Memory B cell (primary cell): ENCODE measurements at places on chromosomes 13 and 19.

DNA sequence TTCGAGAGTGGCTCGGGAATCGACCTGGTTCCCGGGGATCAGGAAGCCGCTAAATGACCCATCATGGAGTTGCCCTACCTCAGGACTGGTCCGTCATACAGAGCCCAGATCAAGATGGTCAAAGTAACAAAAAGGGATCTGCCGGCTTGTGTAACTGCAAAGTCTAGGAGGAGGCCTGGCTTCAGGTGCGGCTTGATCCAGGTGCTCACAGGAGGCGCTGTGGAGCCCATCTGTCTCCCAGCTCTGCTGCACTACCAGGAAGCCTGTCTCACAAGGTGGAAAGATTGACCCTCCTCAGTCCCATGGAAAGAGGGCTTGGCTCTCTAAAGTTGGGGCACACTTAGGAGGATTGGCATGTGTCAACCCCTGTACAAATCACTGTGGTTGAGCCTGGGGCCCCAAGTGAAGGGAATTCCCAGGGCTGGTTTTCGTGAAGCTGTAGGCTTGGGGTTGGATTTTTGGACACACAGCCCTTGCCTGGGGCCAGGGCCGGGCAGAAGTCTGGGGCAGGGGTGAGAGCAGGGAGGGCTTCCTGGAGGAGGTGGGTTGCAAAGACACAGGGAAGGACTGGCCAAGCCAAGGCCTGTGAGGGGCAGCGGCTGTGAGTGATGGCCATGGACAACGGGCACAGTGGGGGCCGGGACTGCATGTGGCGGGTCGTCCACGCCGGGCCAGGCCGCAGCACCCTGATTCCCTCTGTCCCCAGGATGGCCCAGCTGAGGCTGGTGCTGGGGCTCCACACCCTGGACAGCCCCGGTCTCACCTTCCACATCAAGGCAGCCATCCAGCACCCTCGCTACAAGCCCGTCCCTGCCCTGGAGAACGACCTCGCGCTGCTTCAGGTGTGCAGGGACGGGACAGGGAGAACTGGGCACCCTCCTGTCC lies 4.2 kb downstream of the GZMM start:
- H3K27me3 ChIP-seq = peaks cover 11% of the 10 kb centered on the region
- H3K4me3 ChIP-seq = no peak overlapping the region
- no peak for DNase-seq
- H3K4me1 ChIP-seq = peaks cover 2% of the 10 kb centered on the region
- no peaks in the 10 kb centered on the region for H3K36me3 ChIP-seq

DNA sequence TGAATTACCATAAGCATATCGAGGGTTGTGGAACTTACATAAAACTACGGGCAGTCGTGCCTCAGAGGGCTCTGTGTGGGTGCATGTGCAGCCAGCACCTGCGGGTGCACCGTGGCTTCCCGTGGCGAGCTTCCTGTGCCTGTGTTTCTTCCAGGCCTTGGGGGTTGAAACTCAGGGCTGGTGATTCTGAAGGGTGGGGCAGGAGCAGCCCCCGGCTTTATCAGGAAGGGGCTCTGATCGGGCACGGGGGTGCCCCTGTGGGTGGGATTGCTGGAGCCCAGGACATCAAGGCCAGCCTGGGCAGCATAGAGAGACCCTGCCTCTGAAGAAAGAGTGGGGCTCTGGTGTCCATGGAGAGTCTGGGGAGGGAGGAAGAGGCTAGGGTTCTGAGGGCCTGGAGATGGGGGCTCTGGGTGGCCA lies 11.1 kb downstream of the ATP4B start:
- no peak overlapping the region for H3K4me3 ChIP-seq
- no peaks in the 10 kb centered on the region for H3K27me3 ChIP-seq
- H3K36me3 ChIP-seq = peaks cover 6% of the 10 kb centered on the region
- DNase-seq = no peak

GRCh38 chr19:2464389-2464788 lies 7.6 kb upstream of the LMNB2 start:
- no peak overlapping the region for H3K27ac ChIP-seq
- H3K4me1 ChIP-seq = peaks cover 4% of the 10 kb centered on the region
- no peak overlapping the region for H3K4me3 ChIP-seq
- no peaks in the 10 kb centered on the region for H3K36me3 ChIP-seq
- H3K27me3 ChIP-seq = peaks cover 5% of the 10 kb centered on the region

DNA sequence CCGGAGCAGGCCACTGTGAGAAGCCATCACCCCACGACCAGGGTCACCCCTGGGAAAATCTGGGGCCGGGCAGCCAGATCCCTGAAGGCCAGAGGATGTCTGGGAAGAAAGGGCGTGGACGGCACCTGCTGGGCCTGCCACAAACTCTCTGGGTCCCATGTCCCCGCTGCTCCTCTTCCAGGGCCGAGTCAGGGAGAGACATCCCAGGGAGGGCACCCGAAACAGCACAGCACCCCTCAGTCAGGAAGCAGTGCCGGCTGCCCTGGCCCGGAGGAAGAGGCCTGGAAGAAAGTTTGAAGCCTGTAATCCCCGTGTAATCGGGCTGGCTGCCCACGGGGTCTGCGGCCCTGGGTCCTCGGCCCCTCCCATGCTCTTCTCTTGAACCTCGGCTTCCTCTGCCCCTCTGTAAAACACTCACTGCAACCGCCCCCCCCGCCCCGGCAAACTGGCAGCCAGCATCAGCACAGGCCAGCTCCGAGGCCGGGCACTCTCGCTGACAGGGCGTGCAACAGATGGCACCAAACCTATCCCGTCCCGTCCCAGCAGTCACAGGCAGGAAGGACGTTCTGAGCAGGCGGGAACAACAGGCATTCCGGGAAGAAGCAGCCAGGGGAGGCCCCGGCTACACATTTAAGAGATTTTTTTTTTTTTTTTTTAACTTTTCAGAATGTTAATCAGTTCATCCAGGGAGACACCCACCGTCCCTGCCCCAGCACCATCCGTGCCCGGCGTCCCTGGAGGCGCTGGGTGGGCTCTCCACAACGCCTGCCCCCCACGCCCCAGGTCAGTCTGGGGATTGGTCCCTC lies 1.5 kb downstream of the SBNO2 start:
- H3K27me3 ChIP-seq = no peaks in the 10 kb centered on the region
- no peaks in the 10 kb centered on the region for H3K36me3 ChIP-seq
- peak overlapping the region; percentile 98 for H3K27ac ChIP-seq
- peak overlapping the region; percentile 96 for H3K4me3 ChIP-seq

GRCh38 chr13:77892491-77892890 lies 26.1 kb downstream of the EDNRB start:
- peaks cover 5% of the 10 kb centered on the region for H3K27me3 ChIP-seq
- H3K27ac ChIP-seq = no peak overlapping the region
- no peak overlapping the region for H3K4me3 ChIP-seq
- no peak for DNase-seq
- H3K4me1 ChIP-seq = no peaks in the 10 kb centered on the region

- peaks cover 25% of the 10 kb centered on the region for H3K4me1 ChIP-seq
- no peak overlapping the region for H3K27ac ChIP-seq
- no peak for DNase-seq
- peaks cover 17% of the 10 kb centered on the region for H3K36me3 ChIP-seq
- H3K4me3 ChIP-seq = no peak overlapping the region
- no peaks in the 10 kb centered on the region for H3K27me3 ChIP-seq
Observed at GRCh38 chr13:110652231-110652730, 36.9 kb downstream of the NAXD start.

GRCh38 chr19:14563989-14564651 lies 7.7 kb downstream of the NDUFB7 start:
- no peak overlapping the region for H3K4me3 ChIP-seq
- H3K27ac ChIP-seq = peak overlapping the region; percentile 38
- H3K36me3 ChIP-seq = peaks cover 10% of the 10 kb centered on the region
- DNase-seq = no peak
- H3K4me1 ChIP-seq = peaks cover 16% of the 10 kb centered on the region

DNA sequence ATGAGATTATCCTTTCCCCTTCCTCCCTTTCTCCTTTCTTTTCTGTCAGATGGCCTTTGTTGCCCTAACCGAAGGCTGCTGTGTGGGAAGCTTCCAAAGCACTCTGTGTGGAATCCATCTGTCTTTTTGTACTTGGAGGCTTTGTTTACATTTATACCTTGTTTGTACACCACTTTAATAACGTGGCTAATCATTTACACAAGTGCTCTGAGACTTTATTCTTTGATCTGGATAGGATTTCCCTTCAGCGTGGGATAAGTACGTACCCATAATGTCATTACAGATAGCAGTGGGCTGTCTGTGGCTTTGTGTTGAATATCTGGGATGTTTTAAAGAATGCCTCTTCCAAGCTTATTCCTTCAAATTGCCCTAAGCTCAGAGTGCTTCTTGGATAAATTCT lies 684.7 kb upstream of the SLITRK5 start:
- no peak for DNase-seq
- no peak overlapping the region for H3K4me3 ChIP-seq
- no peaks in the 10 kb centered on the region for H3K36me3 ChIP-seq
- H3K27ac ChIP-seq = no peak overlapping the region

GRCh38 chr13:80196756-80197155 lies 144.2 kb downstream of the SPRY2 start:
- no peaks in the 10 kb centered on the region for H3K4me1 ChIP-seq
- no peak overlapping the region for H3K27ac ChIP-seq
- H3K36me3 ChIP-seq = no peaks in the 10 kb centered on the region

- H3K4me3 ChIP-seq = no peak overlapping the region
- DNase-seq = no peak
- H3K4me1 ChIP-seq = no peaks in the 10 kb centered on the region
- no peak overlapping the region for H3K27ac ChIP-seq
Observed at GRCh38 chr13:63367522-63368198, 1952.0 kb upstream of the PCDH20 start.

DNA sequence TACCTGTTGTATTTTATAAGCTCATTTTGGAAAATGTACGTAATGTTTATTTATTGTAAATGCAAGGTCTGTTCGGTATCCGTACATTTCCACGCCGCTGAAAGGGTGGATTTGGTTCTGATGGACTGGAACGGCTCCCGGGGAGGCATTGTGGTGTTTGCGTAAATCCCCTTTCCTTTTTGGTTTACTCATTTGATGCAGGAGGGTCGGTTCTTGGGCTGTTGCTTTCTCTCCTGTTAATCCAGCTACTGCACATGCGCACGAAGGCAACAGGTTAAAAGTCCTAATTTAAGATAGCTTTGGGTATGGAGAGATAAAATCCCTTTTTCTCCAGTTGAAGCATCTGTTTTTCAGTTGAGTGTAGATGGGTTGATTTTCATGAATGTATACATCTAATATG lies 224.4 kb downstream of the TM9SF2 start:
- H3K4me3 ChIP-seq = no peak overlapping the region
- H3K27ac ChIP-seq = no peak overlapping the region
- no peaks in the 10 kb centered on the region for H3K27me3 ChIP-seq
- peaks cover 7% of the 10 kb centered on the region for H3K36me3 ChIP-seq

DNA sequence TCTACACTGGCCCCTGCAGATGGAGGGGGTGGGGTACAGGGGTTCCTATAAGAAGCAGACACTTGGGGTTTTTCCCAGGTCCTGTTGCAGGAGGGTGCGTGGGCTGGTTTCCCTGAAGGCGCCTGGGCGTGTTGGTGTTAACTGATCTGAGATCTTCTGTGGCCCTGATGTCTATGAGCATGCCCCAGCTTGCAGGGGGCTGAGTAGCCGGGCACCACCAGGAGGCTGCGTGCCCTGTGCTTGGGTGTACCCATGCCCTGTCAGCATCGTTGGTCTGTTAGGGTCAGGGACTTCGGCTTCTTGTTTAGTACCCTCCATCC lies 45.3 kb downstream of the CAPN12 start:
- H3K27me3 ChIP-seq = no peaks in the 10 kb centered on the region
- DNase-seq = no peak
- H3K4me1 ChIP-seq = peaks cover 32% of the 10 kb centered on the region

GRCh38 chr13:113349491-113349890 lies 14.4 kb downstream of the GRTP1 start:
- peaks cover 10% of the 10 kb centered on the region for H3K27me3 ChIP-seq
- H3K36me3 ChIP-seq = no peaks in the 10 kb centered on the region
- H3K4me3 ChIP-seq = no peak overlapping the region

DNA sequence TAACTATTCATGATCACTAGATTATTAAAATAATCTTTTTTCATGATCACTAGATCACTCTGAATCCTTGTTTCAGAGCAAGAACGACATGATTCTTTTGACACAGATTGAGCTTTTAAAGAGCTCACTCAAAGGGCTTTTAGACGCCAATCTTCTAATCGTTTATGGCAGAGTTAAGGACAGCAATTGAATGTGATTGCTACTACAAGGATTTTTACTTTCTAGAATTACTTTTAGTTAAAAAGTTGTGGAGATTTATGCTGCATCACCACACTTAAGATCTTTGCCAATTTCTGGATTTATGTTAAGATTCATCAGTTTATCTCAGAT lies 1.3 kb downstream of the EXOSC8 start:
- H3K4me1 ChIP-seq = peaks cover 18% of the 10 kb centered on the region
- no peak overlapping the region for H3K4me3 ChIP-seq
- DNase-seq = no peak
- no peaks in the 10 kb centered on the region for H3K27me3 ChIP-seq

DNA sequence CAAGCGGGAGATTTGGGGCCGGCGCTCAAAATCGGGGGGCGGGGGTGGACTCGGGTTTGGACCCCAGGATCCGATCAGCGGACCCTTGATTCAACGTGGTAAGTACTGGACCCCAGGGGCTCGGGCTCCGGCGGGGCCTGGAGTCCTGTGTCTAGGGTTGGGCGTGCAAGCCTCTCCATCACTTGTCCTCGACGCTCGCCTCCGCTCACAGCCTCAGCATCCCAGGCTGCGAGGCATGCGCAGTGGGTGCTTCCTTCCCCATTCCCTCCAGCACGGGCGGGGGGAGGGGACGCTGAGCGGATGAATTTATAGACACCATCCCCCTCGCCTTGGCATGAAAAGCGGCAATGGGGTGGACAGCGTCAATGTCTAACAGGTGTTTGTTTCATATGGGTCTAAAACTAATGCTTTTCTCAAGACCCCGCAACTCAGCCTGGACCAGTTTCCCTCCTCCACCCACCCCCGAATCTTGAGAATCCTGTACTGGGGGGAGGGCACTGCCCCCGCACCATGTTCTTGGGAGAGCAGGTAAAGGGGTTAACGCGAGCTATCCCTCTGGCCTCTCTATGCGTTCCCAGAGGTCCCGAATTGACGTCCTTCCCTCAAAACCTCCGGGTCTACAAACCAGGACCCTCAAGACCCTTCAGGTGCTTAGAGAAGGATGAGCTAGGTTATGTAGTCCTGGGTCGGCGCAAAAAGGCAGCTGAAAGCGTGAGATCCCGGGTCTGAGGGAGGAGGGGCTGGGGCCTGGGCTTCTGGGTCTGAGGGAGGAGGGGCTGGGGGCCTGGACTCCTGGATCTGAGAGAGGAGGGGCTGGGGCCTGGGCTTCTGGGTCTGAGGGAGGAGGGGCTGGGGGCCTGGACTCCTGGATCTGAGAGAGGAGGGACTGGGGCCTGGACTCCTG lies 579 bp downstream of the CPT1C start:
- peak overlapping the region; percentile 88 for H3K4me3 ChIP-seq
- no peak for DNase-seq
- peaks cover 9% of the 10 kb centered on the region for H3K36me3 ChIP-seq
- peaks cover 17% of the 10 kb centered on the region for H3K4me1 ChIP-seq

- H3K27ac ChIP-seq = no peak overlapping the region
- H3K4me3 ChIP-seq = no peak overlapping the region
- DNase-seq = no peak
- H3K27me3 ChIP-seq = peaks cover 6% of the 10 kb centered on the region
- no peaks in the 10 kb centered on the region for H3K4me1 ChIP-seq
Observed at GRCh38 chr13:20142927-20143480, 17.8 kb downstream of the GJA3 start.

GRCh38 chr19:55103190-55103589 lies 14.2 kb downstream of the PPP1R12C start:
- H3K27me3 ChIP-seq = no peaks in the 10 kb centered on the region
- no peak overlapping the region for H3K4me3 ChIP-seq
- DNase-seq = no peak
- peaks cover 26% of the 10 kb centered on the region for H3K36me3 ChIP-seq
- peaks cover 5% of the 10 kb centered on the region for H3K4me1 ChIP-seq
- H3K27ac ChIP-seq = no peak overlapping the region
